Hepatocyte (in vitro differentiated cells): ENCODE measurements at places on chromosomes 4 and X. TPM values are rescaled to one million over a fixed set of nuclear protein-coding genes. Genes with fewer than 3 reads are reported as not detected.

The PROM1 gene
- 28.8 and 30.8 TPM in 2 replicates for total RNA-seq

GRCh38 chrX:18428006-18428405, 2.6 kb downstream of the CDKL5 start:
- no peak overlapping the region for H3K27ac ChIP-seq
- H3K4me1 ChIP-seq: no peaks in the 10 kb centered on the region
- no peaks in the 10 kb centered on the region for H3K27me3 ChIP-seq
- peak overlapping the region; percentile 19 for H3K4me3 ChIP-seq
- no peaks in the 10 kb centered on the region for H3K36me3 ChIP-seq

DNA sequence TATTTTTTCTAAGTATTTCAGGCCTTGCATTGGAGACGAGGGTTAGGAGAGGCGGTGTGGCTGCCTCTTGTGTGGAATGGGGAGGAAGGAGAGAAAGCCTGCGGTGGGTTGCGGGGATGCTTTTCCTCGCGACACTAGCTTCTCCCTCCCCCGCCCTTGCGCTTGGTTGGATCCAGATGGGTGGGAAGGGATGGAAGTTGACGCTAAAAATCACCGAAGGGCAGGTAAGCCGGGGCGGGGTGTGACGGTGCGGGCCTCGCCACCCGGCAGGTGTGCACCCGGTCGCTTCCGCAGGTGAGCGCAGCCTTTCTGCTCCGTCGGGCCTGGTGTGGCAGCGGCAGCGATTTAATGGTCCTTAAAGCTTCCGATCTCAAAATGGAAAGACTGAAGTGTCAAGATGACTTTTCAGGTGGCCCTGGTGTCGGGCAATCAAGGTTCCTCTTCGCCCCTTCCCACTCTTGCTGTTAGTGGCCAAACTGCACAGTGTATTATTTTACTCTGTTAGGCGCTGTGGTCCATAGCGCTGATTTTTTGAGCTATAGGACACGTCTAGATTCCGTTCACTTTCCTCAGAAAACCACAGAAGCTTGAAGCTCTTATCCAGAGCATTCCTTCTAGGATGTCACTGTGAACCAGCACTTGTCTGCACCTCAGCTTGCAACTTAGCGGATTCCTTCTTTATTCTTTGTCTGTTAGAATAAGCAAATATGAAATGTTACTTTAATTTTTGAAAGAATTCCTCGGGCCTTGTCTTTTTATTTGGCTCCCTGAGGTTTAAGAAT, 765 bp downstream of the ENOPH1 start:
- DNase-seq: peak; percentile 67
- peak overlapping the region; percentile 99 for H3K27ac ChIP-seq
- H3K4me3 ChIP-seq: peak overlapping the region; percentile 80
- no peaks in the 10 kb centered on the region for H3K27me3 ChIP-seq

DNA sequence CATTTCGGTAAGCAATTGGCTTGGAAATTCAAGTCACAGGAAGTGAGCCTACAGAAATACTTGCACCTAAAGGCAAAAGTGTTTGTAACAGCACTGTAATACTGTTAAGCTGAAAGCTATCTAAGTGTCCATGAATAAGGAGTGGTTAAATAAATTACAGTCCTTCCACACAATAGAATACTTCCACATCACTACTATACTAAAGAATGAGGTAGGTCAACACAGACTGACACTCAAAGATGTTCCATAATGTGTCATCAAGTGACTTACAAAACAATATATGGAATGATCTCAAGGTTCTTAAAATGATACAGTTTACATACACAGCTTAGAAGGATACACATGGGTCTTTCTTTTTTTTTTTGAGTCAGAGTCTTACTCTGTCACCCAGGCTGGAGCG, 27.0 kb downstream of the SLC10A6 start:
- H3K4me1 ChIP-seq: peaks cover 8% of the 10 kb centered on the region
- H3K4me3 ChIP-seq: no peak overlapping the region
- no peaks in the 10 kb centered on the region for H3K36me3 ChIP-seq

The ERVMER34-1 gene
- total RNA-seq: 4.6 and 8.0 TPM in 2 replicates

The SOWAHD gene
- total RNA-seq: 0.24 and 1.00 TPM in 2 replicates

DNA sequence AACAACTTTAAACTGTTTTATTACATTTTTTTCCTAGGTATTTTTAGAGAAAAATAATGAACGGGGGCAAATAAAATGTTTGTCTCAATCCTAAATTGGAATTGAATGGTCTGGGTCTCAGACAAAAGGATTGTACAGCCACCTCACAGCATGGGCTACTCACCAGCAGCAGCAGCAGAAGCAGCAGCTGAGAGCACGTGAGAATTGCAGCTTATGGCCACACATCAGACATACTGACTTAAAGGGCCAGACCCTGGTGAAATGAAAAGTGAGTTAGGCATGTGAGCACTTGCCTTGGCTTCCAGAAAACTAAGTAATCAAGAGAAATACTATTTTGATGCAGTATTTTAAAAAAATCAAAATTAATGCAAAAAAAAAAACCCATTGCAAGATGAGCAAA, 56.6 kb downstream of the AASDH start:
- no peaks in the 10 kb centered on the region for H3K36me3 ChIP-seq
- no peaks in the 10 kb centered on the region for H3K27me3 ChIP-seq
- H3K4me1 ChIP-seq: no peaks in the 10 kb centered on the region
- no peak overlapping the region for H3K27ac ChIP-seq
- DNase-seq: no peak
- H3K4me3 ChIP-seq: no peak overlapping the region

GRCh38 chr4:19213388-19213787, 1038.3 kb upstream of the SLIT2 start:
- DNase-seq: no peak
- no peaks in the 10 kb centered on the region for H3K36me3 ChIP-seq
- no peaks in the 10 kb centered on the region for H3K4me1 ChIP-seq
- no peak overlapping the region for H3K27ac ChIP-seq
- H3K27me3 ChIP-seq: no peaks in the 10 kb centered on the region
- no peak overlapping the region for H3K4me3 ChIP-seq

The LONRF3 gene
- 5.8 and 6.5 TPM in 2 replicates for total RNA-seq

- no peak for DNase-seq
- H3K4me1 ChIP-seq: no peaks in the 10 kb centered on the region
- H3K27me3 ChIP-seq: no peaks in the 10 kb centered on the region
- no peaks in the 10 kb centered on the region for H3K36me3 ChIP-seq
- no peak overlapping the region for H3K27ac ChIP-seq
- no peak overlapping the region for H3K4me3 ChIP-seq
Measured at GRCh38 chrX:50003927-50004326, 81.5 kb downstream of the CLCN5 start.

DNA sequence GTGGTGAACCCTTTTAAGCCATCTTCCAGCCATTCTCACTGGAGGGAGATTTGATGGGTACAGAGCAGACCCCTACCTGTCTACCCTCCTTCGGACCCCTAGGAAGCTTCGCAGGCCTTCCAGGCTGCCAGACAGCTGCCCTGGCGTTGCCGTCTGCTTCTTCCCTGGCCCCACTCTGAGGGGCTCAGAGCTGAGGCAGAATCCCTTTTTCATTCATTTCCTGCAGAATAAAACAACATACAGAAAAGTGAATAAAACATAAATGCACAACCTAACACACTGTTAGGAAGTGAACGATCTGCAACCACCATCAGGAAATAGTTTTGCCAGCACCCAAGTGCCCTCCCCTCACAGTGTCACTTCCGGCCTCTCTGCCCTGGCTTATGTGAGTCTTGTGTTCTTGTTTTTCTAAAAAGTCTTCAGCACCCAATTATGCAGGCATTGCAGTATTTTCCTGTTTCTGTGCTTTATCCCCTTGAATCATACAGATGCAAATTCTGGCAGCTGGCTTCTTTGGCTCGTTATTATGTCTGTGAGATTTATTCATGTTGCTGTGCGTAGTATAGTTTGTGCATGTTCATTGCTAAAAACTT, 5.6 kb upstream of the ADD1 start:
- peak; percentile 11 for DNase-seq
- peak overlapping the region; percentile 45 for H3K27ac ChIP-seq
- no peaks in the 10 kb centered on the region for H3K27me3 ChIP-seq
- no peaks in the 10 kb centered on the region for H3K36me3 ChIP-seq
- peaks cover 4% of the 10 kb centered on the region for H3K4me1 ChIP-seq

DNA sequence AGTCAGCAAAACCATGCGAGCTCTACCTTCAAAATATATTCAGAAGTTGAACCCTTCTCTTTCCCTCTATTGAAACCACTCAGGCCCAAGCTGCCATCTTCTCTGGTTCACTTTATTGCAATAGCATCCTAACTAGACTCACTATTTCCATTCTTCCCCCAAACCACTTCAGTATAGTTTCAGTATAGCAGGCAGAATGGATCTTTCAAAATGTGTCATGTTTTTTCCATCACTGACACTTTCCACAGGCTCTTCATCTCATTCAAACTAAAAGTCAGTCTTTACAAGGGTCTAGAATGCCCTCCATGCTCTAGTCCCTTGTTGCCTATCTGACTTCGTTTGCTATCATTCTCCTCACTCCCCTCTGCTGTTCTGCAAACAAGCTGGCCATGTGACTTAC, 274.4 kb downstream of the IDS start:
- H3K27me3 ChIP-seq: no peaks in the 10 kb centered on the region
- no peaks in the 10 kb centered on the region for H3K4me1 ChIP-seq
- H3K4me3 ChIP-seq: no peak overlapping the region
- no peak for DNase-seq
- H3K36me3 ChIP-seq: no peaks in the 10 kb centered on the region

The RAB9A gene
- 66.1 and 73.0 TPM in 2 replicates for total RNA-seq

The RHOXF2 gene
- not detected in 2 replicates for total RNA-seq

GRCh38 chrX:116239944-116240840, 69.6 kb downstream of the AGTR2 start:
- H3K27ac ChIP-seq: no peak overlapping the region
- H3K4me1 ChIP-seq: no peaks in the 10 kb centered on the region
- H3K4me3 ChIP-seq: no peak overlapping the region
- H3K27me3 ChIP-seq: no peaks in the 10 kb centered on the region
- DNase-seq: no peak

GRCh38 chr4:54566608-54567007, 91.1 kb upstream of the KIT start:
- no peaks in the 10 kb centered on the region for H3K36me3 ChIP-seq
- no peak overlapping the region for H3K27ac ChIP-seq
- H3K27me3 ChIP-seq: no peaks in the 10 kb centered on the region
- H3K4me1 ChIP-seq: peaks cover 8% of the 10 kb centered on the region
- no peak for DNase-seq

The ASMT gene
- total RNA-seq: not detected in 2 replicates

DNA sequence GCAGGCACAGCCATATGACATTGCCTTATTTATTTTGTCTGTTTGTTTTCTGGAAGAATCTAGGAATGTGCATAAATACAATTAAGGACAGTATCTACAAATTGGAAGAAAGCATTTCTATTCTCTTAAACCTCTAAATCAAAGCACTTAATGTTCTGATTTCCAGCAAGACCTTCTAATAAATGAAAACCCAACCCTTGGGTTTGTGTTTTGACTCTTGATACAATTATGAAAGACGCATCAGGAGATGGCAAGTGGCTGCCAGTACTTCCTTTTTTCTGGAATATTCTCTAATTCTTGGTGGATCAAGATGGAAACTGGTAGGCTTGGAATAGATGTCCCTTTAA, 437 bp upstream of the CPE start:
- no peaks in the 10 kb centered on the region for H3K36me3 ChIP-seq
- no peaks in the 10 kb centered on the region for H3K4me1 ChIP-seq
- H3K4me3 ChIP-seq: peak overlapping the region; percentile 66

GRCh38 chr4:39083164-39083563, 21.1 kb downstream of the KLHL5 start:
- H3K4me1 ChIP-seq: no peaks in the 10 kb centered on the region
- H3K27me3 ChIP-seq: no peaks in the 10 kb centered on the region
- H3K27ac ChIP-seq: no peak overlapping the region
- DNase-seq: no peak

The SPP1 gene
- total RNA-seq: 175 and 225 TPM in 2 replicates

GRCh38 chr4:172842779-172843178, 325.8 kb upstream of the GALNT7 start:
- no peaks in the 10 kb centered on the region for H3K4me1 ChIP-seq
- H3K4me3 ChIP-seq: no peak overlapping the region
- H3K27ac ChIP-seq: no peak overlapping the region
- no peaks in the 10 kb centered on the region for H3K36me3 ChIP-seq

The COL25A1 gene
- total RNA-seq: 1.9 and 3.3 TPM in 2 replicates

DNA sequence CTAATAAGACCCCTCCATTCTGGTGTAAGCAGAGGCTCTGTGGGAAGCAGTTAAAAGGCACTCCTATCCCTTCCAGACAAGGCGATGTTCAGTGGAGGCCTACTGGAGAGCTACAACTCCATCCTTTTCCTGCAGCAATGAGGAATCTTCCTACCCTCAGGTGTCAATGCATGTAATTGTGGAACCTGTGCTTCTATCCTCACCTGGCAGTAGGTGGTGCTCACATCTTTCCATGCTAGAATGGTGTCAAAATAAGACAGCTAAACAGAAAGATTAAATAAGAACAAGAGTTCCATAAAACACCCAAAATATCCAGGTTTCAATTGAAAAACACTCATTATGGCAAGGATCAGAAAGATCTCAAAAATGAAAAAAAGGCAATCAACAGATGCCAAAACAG, 224.6 kb downstream of the IL15 start:
- H3K36me3 ChIP-seq: no peaks in the 10 kb centered on the region
- H3K27me3 ChIP-seq: no peaks in the 10 kb centered on the region
- H3K4me3 ChIP-seq: no peak overlapping the region

DNA sequence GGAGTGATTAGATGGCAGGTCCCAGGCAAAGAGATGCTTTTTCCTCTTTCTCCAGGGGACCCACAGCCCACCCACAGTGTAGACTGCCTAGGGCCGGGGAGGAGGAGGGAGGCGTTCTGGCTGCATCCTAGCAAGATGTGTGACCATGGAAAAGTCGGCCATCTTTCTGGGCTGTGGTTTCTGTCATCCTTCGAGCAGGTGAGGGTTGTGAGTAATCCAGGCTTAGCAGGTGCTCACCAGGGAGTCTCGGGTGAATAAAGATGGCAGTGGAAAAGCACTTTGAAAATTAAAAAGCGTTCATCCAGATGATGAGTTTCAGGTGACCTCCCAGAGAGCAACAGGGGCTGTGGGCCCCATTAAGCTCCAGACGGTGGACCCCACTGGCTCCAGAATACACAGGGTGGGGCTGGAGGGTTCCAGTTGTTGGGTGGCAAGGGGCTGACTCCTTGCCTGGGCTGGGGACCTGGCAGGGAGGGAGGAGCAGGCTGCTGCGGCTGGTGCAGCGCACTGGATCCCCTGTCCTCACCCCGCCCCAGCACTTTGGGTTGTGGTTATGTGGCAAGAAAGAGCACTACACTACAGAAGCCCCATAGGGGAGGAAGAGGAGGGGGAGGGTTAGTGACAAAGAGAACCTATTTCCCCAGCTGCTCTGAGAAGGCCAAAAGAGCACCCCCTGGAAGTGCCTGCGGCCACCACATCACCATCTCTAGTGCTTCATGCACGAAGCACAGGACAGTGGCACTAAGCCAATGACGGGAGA, 23.7 kb downstream of the ELF4 start:
- H3K36me3 ChIP-seq: no peaks in the 10 kb centered on the region
- no peak overlapping the region for H3K27ac ChIP-seq
- H3K4me3 ChIP-seq: no peak overlapping the region
- DNase-seq: no peak
- H3K4me1 ChIP-seq: peaks cover 4% of the 10 kb centered on the region

GRCh38 chr4:155948541-155948940, 5.1 kb downstream of the CTSO start:
- H3K27me3 ChIP-seq: no peaks in the 10 kb centered on the region
- H3K36me3 ChIP-seq: no peaks in the 10 kb centered on the region
- DNase-seq: no peak
- H3K4me1 ChIP-seq: peaks cover 11% of the 10 kb centered on the region
- H3K27ac ChIP-seq: no peak overlapping the region
- no peak overlapping the region for H3K4me3 ChIP-seq

- peak; percentile 75 for DNase-seq
- H3K36me3 ChIP-seq: no peaks in the 10 kb centered on the region
- no peaks in the 10 kb centered on the region for H3K27me3 ChIP-seq
- peak within 1 kb of the TSS; percentile 26 for H3K4me3 ChIP-seq
Measured at GRCh38 chrX:152897222-152898131, at the start of gene ZNF185. ZNF185 (plus strand) TSS chrX:152898067; CDS start chrX:152914490, 16,423 bp downstream.
